ENCODE measurements at places on chromosomes 5 and 9. TPM values are rescaled to one million over a fixed set of nuclear protein-coding genes. Genes with fewer than 3 reads are reported as not detected.

Gene ENTPD2
- total RNA-seq: 7.0 TPM

Gene NR6A1
- 3.2 TPM for total RNA-seq

Gene SLC28A3
- total RNA-seq: 0.33 TPM

Gene SLC6A7
- total RNA-seq: 0.11 TPM

Gene TBCA
- total RNA-seq: 73.8 TPM

Gene GRM6
- total RNA-seq: 38.8 TPM

Gene WDR41
- 80.0 TPM for total RNA-seq

Gene EGFL7
- 36.1 TPM for total RNA-seq

Gene NIPAL4
- not detected for total RNA-seq

All from camera-type eye (tissue), 1 donor.